ENCODE measurements at places on chromosomes 4 and X. TPM values are rescaled to one million over a fixed set of nuclear protein-coding genes. Genes with fewer than 3 reads are reported as not detected.

DNA sequence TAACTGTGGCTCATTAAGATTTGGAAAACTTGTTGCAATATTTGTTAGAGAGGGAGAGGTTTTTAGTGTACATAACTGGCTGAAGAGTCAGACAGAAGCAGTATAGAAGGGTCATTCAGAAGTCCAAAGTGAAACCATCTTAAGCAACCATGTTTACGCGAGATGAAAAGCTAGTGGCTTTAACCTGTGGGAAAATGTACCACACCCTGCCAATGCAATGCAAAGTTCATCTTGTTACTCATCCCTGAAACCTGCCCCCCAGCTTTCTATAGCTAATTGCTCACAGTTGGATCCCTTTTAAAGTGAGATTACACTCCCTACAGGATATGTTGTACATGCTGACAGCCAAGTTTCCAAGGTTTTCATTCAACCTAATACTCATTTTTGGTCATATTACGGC is 96.7 kb upstream of the RAPGEF2 start:
- DNase-seq, result no peak
- H3K4me3 ChIP-seq, result no peak overlapping the region
- H3K27ac ChIP-seq, result no peak overlapping the region

- H3K27me3 ChIP-seq, result no peaks in the 10 kb centered on the region
- no peaks in the 10 kb centered on the region for H3K36me3 ChIP-seq
- H3K4me1 ChIP-seq, result no peaks in the 10 kb centered on the region
- no peak overlapping the region for H3K27ac ChIP-seq
- no peak for DNase-seq
Observed at GRCh38 chr4:152038238-152038637, 277.4 kb upstream of the GATB start.

GRCh38 chr4:81330018-81330417 is 115.0 kb upstream of the PRKG2 start:
- no peak overlapping the region for H3K4me3 ChIP-seq
- H3K4me1 ChIP-seq, result no peaks in the 10 kb centered on the region
- no peaks in the 10 kb centered on the region for H3K36me3 ChIP-seq
- H3K27ac ChIP-seq, result no peak overlapping the region
- no peaks in the 10 kb centered on the region for H3K27me3 ChIP-seq
- DNase-seq, result no peak

GRCh38 chr4:7750523-7750922 is 189.1 kb downstream of the AFAP1 start:
- no peaks in the 10 kb centered on the region for H3K36me3 ChIP-seq
- H3K27ac ChIP-seq, result no peak overlapping the region
- H3K4me1 ChIP-seq, result no peaks in the 10 kb centered on the region
- DNase-seq, result no peak
- no peaks in the 10 kb centered on the region for H3K27me3 ChIP-seq
- H3K4me3 ChIP-seq, result no peak overlapping the region

- no peak for DNase-seq
Observed at GRCh38 chr4:139501527-139501926, 47.6 kb downstream of the RAB33B start.

GRCh38 chr4:7845493-7846128 is 94.0 kb downstream of the AFAP1 start:
- no peak overlapping the region for H3K27ac ChIP-seq
- H3K4me1 ChIP-seq, result peaks cover 32% of the 10 kb centered on the region
- DNase-seq, result no peak
- H3K36me3 ChIP-seq, result no peaks in the 10 kb centered on the region
- no peak overlapping the region for H3K4me3 ChIP-seq
- H3K27me3 ChIP-seq, result no peaks in the 10 kb centered on the region

DNA sequence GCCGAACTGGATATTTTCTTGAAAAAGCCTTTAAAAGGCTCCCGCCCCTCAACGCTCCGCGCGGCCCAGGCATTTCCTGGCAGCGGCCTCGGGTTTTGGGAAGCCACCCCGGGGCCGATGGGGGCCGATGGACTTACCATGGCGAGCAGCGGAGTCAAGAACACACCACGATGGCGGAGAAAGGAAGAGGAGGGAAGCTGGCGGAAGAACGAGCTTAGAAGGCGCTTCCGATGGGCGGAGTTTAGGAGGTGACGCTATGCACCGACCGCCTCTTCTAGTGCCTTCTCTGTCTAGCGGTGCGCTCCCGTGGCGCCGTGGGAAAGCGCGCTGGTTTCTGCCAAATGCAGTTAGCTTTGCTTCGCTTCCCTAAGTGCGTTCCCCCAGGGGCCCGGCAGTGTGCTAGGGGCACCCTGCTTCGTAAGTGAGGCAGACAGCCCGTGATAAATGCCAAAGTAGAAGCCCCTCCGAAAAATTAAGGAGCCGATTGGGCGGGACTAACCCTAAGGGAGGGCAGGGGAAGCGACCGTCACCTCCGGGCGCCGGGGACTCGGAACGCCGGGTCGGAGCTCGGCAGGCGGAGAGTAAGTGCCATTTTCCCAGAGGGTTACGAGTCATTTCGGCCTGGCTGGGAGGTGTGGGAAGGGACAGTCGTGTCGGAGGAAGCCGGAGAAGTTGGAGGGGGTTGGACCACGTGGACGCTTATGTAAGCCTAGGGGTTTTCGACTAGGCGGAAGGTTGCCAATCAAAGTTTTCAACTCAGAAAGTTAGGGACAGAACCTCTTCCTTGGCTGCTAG is at the start of gene RPL39:
RPL39 (minus strand) TSS at position 194 of the 795 bp plus-strand sequence; CDS start at position 140, 54 bp downstream.
- peaks cover 40% of the 10 kb centered on the region for H3K4me1 ChIP-seq
- no peaks in the 10 kb centered on the region for H3K27me3 ChIP-seq
- peak within 1 kb of the TSS; percentile 90 for H3K27ac ChIP-seq
- peaks cover 20% of the 10 kb centered on the region for H3K36me3 ChIP-seq
- DNase-seq, result peak; percentile 82

- no peak overlapping the region for H3K27ac ChIP-seq
- DNase-seq, result no peak
- H3K4me1 ChIP-seq, result no peaks in the 10 kb centered on the region
- H3K4me3 ChIP-seq, result no peak overlapping the region
- no peaks in the 10 kb centered on the region for H3K27me3 ChIP-seq
Observed at GRCh38 chr4:54840430-54840829, 182.7 kb downstream of the KIT start.

DNA sequence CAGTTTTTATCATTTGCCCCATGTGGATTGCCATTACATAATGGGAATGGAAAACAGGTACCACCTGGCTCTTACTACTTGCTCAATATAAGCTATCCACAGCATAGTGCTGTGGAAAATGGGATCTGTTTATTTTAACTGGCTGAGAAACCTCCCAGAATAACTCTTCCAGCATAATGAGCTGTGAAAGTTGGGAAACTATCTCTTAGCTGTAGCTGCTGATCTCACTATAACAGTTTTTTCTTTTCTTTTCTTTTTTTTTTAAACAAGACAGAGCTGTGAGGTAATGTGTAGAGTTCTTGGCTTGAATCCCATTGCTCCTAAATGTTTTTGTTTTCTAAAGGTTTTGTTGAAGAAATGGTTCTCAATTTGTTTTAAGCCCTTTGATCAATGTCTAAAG is 988.3 kb downstream of the PCDH19 start:
- H3K36me3 ChIP-seq, result no peaks in the 10 kb centered on the region
- no peaks in the 10 kb centered on the region for H3K27me3 ChIP-seq
- H3K27ac ChIP-seq, result no peak overlapping the region
- no peak for DNase-seq
- no peaks in the 10 kb centered on the region for H3K4me1 ChIP-seq

DNA sequence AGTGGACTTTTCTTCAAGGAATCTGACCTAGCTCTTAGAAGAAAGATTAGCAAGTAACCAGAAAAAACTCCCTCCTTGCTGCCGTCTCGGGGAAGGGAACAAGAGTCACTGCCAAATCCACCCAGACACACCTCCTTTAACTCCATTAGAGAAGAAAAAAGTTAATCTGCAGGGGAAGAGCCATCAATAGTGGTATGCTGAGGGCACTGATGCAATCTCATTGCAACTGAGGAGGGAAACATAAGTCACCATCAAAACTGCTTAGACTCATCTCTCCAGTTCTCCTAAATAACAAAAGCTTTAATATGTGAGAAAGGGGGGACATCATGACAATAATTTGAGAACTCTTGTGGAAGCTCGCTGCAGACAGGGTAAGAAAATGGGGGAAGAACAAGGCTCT is 49.3 kb upstream of the MAGED4B start:
- DNase-seq, result no peak
- H3K4me3 ChIP-seq, result no peak overlapping the region
- no peaks in the 10 kb centered on the region for H3K36me3 ChIP-seq
- no peak overlapping the region for H3K27ac ChIP-seq

DNA sequence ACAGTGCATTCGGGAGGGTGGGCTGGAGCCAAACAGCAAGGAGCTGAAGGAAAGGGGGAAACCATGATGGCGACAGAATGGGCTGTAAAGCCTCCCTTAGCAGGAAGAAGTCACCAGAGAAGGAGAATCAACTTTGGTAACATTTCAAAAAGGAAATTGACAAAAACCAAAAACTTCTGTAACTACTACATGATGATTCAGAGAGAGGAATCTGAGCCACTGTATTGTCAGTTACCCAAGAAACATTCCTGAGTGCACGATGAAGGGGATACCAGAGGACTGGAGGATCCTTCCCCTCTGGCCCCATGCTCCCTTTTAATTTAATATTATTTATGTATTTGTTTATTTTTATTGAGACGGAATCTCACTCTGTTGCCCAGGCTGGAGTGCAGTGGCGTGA is 26.3 kb downstream of the PDHA1 start:
- H3K4me3 ChIP-seq, result no peak overlapping the region
- H3K27me3 ChIP-seq, result no peaks in the 10 kb centered on the region
- H3K27ac ChIP-seq, result no peak overlapping the region

DNA sequence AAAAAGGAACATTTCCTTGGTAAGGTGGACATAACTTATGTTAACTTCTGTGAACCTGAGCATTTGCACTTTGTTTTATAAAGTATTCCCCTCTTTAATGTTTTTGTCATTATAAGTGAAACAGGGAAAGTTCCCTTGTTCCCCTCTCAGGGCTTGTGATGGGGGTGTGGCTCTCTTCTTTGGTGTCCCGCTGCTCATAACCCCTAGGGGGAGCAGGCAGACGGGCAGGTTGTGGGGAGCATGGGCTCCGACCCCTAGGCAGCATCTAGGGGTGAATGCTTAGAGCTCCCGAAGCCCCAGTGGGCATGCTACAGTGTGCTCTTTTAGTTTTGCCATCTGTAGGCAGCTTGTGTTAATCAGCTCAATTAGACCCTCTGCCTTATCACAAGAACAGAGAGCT is 200.4 kb downstream of the DACH2 start:
- H3K36me3 ChIP-seq, result no peaks in the 10 kb centered on the region
- no peaks in the 10 kb centered on the region for H3K4me1 ChIP-seq
- no peak overlapping the region for H3K4me3 ChIP-seq
- no peaks in the 10 kb centered on the region for H3K27me3 ChIP-seq

DNA sequence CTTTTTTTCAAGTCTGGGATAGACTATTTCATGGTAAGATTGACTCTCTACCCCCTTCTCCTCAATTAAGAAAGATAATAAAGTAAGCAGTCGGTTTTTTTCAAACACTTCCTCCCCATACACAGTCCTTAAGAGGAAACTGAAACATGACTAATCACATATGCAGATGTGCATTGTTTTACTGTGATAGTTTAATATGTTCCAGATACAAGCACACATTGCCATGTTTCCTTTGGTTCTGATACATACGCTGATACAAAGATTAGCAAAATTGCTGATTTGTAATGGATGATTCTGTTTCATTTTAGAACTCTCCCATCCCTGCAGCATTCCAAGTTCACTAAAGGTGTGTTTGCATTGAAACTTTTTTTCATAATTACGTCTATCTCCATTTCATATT is 76.1 kb downstream of the FBXO8 start:
- H3K36me3 ChIP-seq, result no peaks in the 10 kb centered on the region
- H3K4me3 ChIP-seq, result no peak overlapping the region
- peaks cover 9% of the 10 kb centered on the region for H3K4me1 ChIP-seq
- no peak for DNase-seq
- no peak overlapping the region for H3K27ac ChIP-seq

GRCh38 chr4:140568507-140569306 is at the start of gene UCP1:
Gene UCP1 (minus strand): TSS chr4:140568961. CDS start chr4:140568729, 232 bp downstream.
- H3K27ac ChIP-seq, result no peak within 1 kb of the TSS
- H3K4me3 ChIP-seq, result no peak within 1 kb of the TSS
- no peaks in the 10 kb centered on the region for H3K36me3 ChIP-seq
- H3K4me1 ChIP-seq, result peaks cover 10% of the 10 kb centered on the region
- peaks cover 24% of the 10 kb centered on the region for H3K27me3 ChIP-seq
- no peak for DNase-seq

DNA sequence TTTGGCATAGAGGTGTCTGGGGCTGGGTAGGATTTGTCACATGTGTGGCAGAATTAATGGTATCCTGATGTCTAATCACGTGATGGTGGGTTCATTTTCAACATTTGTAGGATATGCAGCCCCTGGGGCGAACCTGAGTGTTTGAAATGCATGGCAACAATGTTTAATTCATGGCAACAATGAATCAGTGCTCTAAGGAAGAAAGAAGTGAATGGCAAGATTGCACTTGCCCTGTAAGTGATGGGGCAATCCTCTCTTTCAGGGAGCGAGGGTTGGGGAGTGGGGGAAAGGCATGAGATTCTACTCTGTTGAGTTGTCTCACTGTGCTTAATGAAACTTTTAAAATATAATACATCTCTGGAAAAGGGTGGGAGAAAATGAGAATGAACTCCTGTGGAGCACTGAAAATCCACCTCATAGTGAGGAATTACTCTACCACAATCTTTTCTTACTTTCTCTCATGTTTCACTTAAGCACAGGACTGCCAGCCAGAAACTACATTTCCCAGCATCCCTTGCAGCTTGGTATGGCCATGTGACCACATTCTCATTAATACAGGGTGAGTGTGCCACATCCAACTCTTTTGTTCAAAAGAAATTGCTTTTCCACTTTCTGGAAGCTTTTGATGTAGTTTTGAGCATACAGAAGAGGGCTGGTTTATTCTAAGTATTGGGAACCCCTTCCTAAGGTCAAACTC is 64.0 kb upstream of the PGM2 start:
- no peaks in the 10 kb centered on the region for H3K4me1 ChIP-seq
- H3K4me3 ChIP-seq, result no peak overlapping the region
- H3K27me3 ChIP-seq, result no peaks in the 10 kb centered on the region

DNA sequence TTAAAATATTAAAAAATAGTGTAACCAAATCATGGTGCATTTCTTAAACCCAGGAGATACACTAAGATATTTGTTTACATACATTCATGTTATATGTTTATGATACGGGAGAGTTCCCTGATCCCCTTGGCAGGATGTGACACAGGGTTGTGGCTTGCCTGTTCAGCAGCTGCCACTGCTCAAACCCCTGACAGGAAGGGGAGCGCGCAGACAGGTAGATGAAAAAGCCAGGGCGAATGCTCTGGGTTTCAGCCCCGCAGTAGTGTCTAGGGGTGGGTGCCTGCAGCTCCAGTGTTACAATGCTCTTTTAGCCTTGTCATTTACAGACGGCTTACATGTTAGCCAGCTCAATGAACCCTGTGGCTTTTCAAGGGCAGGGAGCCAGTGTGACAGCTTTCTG is 1343.8 kb upstream of the IGFBP7 start:
- H3K4me3 ChIP-seq, result no peak overlapping the region
- no peak for DNase-seq
- no peaks in the 10 kb centered on the region for H3K4me1 ChIP-seq
- H3K36me3 ChIP-seq, result no peaks in the 10 kb centered on the region
- no peak overlapping the region for H3K27ac ChIP-seq

The FAM9C gene
- polyA plus RNA-seq, result 0.34 TPM

The ZAR1 gene
- not detected for polyA plus RNA-seq

The DHX15 gene
- polyA plus RNA-seq, result 33.3 TPM

The DCAF8L2 gene
- not detected for polyA plus RNA-seq

The WNK3 gene
- 0.13 TPM for polyA plus RNA-seq

The RRH gene
- polyA plus RNA-seq, result not detected

The CENPI gene
- polyA plus RNA-seq, result not detected

The SLC2A9 gene
- 1.4 TPM for polyA plus RNA-seq

All from CD4-positive, alpha-beta memory T cell (primary cell).